ENCODE measurements at places on chromosomes 1 and 21. TPM values are rescaled to one million over a fixed set of nuclear protein-coding genes. Genes with fewer than 3 reads are reported as not detected.

Gene MEGF6
- total RNA-seq: 1.1 TPM

Gene ZNF593OS
- under 0.01 TPM for total RNA-seq

Gene KRTAP10-1
- total RNA-seq: not detected

Gene SPAG17
- not detected for total RNA-seq

Gene C4BPA
- not detected for total RNA-seq

Gene RHD
- total RNA-seq: under 0.01 TPM

Gene SNRPE
- total RNA-seq: 61.8 TPM

Gene FCRL4
- total RNA-seq: not detected

Gene IQGAP3
- 32.7 TPM for total RNA-seq

Gene MTARC1
- total RNA-seq: 0.37 TPM

Gene TCEA3
- total RNA-seq: 3.1 TPM

Gene KCNA3
- under 0.01 TPM for total RNA-seq

Gene KRTAP21-2
- not detected for total RNA-seq

Gene AZIN2
- total RNA-seq: 10.3 TPM

Gene KCNQ4
- total RNA-seq: not detected

Gene PRKACB
- 16.2 TPM for total RNA-seq

Gene LCA5L
- 1.5 TPM for total RNA-seq

Gene NECTIN4
- not detected for total RNA-seq

Gene ZMYM4
- total RNA-seq: 42.4 TPM
